Activated CD8-positive, alpha-beta T cell treated with anti-CD3 and anti-CD28 coated beads for 36 hours (primary cell): ENCODE measurements at places on chromosomes 1 and 21. TPM values are rescaled to one million over a fixed set of nuclear protein-coding genes. Genes with fewer than 3 reads are reported as not detected.

The TNFAIP8L2 gene
- total RNA-seq = 16.1 TPM

The CAPN8 gene
- total RNA-seq = not detected

The S100A5 gene
- 1.2 TPM for total RNA-seq

DNA sequence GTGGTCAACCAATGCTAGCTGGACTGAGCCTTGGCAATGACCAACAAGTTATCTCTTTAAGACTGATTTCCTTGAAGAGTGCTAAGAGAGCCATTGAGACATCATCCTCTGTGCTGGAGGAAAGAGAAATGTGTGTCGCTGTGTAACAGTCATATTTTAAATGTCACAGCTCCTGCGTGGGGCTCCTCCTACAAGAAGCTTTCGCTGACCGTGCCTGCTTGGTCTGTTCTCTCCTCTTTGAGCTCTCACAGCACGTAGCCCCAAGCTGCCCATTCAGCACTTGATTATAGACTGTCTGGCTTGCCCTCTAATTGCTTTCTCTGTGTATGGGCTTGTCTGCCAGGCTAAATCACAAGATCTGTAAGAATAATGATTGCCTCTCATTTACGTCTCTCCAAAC, 221.3 kb downstream of the FOXD2 start:
- DNase-seq = no peak

DNA sequence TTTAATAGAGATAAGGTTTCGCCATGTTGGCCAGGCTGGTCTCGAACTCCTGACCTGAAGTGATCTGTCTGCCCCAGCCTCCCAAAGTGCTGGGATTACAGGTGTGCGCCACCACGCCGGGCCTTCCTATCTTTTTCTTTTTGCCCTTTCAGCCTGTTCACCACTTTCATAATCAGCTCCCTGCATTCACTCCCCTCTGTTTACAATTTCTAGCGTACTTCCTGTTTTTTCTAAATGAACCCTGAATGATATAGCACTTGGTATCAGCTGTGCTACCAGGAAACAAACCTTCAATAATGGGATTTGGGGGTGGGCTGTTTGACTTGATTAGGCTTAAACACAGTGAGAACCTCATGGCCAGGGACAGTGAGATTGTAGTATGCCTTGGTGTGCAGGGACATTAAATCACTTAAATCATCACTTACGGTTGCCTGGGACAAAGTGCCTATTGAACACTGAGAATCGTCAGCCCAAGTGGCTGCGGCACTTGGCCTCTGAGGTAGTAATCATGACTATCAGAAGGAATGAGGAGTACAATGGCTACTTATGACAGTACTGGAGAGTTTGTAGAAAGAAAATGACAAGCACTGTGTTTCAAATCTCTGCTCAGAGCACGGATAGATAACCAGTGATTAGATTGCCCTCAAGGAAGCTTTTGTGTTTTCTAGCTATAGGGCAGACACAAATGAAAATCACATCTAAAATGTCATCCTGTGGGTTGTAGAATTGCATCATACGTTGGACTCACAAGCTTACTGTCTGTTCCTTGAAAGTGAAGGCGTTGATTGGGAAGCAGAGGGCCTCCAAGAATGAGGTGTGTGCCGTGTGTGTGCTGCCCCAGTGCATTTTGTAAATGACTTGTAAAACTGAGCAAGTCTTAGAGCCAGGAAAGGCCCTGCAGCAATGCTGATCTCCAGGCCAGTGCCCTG, 661.8 kb downstream of the MATN1 start:
- DNase-seq = no peak

DNA sequence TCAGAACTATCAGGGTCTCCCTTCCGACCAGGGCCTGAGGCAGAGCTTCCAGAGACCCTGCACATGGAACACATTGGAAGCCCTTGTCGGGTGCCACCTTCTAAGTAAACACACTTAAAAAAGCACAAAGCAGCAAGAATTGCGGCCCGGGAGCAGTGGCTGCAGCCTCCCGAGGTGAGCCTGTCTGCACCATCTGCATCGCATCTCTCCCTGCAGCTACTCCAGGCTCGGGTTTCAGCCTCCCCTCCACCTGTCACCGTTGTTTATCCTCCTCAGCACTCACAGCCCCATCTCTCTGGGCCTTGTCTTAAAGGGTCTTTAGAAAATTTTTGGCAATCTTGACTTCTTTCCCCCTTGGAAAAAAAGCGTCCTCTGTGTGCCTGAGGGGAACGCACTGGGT, 95.1 kb upstream of the ARHGEF16 start:
- no peak for DNase-seq

- DNase-seq = no peak
Observed at GRCh38 chr1:210792250-210793102, 341.5 kb downstream of the KCNH1 start.

DNA sequence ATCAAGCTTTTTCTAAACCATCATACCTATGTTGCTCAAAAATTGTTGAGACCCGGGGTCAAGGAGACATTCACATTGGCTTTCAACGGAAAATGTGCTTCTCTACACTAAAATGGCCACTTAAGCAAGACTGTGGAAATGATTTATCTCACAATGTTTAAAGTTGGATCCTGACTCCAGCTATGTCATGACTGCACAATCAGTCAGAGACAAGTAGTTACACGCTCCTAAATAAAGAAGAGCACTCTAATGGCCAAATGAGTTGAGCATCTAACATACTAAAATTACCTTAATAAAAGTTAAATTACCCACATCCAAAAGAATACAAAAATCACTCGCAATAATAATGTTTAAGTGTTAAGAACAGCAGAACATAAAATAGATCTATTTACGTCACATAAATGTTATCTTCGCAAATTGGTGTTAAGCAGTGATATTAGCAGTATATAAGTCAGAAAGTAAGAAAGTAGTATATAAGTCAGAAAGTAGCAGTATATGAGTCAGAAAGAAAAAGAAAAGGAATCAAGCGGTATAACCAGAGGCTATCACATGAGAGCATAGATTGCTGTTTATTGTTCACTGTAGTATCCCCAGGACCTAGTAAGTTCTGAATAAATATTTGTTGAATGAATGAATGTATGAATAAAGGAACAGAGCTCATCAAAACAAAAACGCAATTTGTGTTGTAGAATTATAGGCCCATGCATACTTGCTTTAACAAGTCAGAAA, 28.4 kb downstream of the ZNF281 start:
- no peak for DNase-seq

DNA sequence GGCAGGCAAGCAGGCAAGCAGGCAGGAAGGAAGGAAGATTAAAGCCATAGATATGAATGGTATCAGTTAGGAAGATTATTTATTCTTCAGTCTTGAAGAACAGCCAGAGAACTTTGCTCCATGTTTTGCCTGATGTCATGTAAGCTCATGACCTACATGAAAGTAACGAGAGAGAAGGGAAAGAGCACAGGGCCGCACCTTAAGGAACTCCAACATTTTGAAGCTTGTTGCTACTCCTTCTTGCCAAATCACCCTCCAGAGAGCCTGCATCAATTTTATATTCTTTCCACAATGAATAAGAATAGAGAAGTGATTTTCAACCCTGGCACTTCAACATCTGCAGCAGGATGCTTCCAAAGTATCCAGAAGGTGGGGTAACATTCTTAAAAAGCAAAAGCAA, 78.0 kb upstream of the EFHD2 start:
- DNase-seq = no peak
